Astrocyte (in vitro differentiated cells and primary cell): ENCODE measurements at places on chromosomes 7 and 10.

- H3K4me1 ChIP-seq = peaks cover 9% of the 10 kb centered on the region
- no peak overlapping the region for H3K27ac ChIP-seq
- H3K4me3 ChIP-seq = no peak overlapping the region
- no peak for DNase-seq
- H3K36me3 ChIP-seq = no peaks in the 10 kb centered on the region
Measured at GRCh38 chr7:94333810-94334209, 60.9 kb upstream of the COL1A2 start.

DNA sequence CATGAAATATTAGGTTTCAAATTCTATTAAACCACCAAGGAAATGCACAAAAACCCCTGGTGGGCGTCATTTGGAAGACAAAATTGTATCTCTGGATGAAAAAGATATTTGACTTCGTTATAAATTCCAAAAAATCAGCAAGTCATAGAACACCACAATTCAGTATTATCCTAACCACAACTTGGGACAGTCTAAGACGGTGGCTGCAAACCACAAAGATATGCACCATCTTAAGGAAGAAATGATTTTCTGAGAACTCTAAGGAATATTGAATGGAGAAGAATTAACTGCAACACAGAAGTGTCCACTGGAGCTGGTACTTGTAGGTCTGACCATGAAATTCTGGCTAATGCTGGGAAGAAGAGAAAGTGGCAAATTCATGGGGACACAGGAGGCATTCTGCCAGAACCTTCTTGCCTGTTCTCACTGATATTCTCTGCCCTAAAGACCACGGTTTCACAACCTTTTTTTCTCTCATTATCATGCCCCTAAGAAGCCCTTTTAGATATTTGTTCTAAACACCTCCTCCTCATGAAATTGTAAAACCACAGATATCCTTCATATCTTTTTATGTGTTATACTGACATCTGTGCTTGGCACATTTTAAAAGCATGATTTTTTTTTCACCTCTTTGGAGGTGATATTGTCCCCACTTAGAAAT lies 92.9 kb downstream of the SFMBT2 start:
- H3K27ac ChIP-seq = no peak overlapping the region
- H3K4me1 ChIP-seq = no peaks in the 10 kb centered on the region
- DNase-seq = no peak
- no peak overlapping the region for H3K4me3 ChIP-seq

DNA sequence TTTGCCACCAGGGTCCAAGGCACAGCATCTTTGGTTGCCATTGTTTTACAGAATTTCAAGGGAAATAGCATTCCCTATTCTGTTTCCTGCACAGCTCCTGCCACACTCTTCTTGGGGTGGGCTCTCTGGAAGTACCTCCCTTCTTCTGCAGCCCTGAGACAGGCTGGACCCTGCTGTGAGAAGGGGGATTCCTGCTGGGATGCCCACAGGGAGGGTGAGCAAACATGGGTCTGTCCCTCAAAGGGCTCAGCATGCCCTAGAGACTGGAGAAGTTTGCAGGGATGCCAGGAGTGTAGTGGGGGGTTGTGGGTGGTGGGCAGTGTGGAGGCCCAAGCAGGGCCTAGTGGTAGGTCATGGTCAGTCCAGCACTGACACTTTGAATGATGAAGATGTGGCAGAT lies 222.2 kb upstream of the GPR26 start:
- no peaks in the 10 kb centered on the region for H3K27me3 ChIP-seq
- no peaks in the 10 kb centered on the region for H3K4me1 ChIP-seq
- H3K4me3 ChIP-seq = no peak overlapping the region

DNA sequence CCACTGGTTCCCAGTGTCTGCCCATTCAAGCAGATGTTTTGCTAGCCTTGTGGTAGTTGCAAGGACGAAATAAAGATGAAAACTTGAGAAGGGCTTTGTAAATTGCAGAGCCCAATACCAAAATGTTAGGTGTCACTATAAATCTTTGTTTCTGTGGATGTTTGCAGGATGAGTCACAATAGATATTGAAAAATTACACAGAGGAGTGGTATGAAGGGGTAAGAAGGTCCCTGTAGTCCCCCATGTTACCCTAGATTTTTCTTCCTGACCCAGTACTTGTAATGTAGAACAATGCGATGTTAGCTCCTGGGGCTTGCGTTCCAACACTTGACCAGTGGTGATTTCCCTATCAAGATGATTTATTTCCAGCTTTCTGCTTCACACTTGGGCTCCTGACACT lies 102.6 kb upstream of the LYZL1 start:
- no peaks in the 10 kb centered on the region for H3K36me3 ChIP-seq
- H3K27me3 ChIP-seq = no peaks in the 10 kb centered on the region
- no peak overlapping the region for H3K27ac ChIP-seq
- DNase-seq = peak; percentile 51

DNA sequence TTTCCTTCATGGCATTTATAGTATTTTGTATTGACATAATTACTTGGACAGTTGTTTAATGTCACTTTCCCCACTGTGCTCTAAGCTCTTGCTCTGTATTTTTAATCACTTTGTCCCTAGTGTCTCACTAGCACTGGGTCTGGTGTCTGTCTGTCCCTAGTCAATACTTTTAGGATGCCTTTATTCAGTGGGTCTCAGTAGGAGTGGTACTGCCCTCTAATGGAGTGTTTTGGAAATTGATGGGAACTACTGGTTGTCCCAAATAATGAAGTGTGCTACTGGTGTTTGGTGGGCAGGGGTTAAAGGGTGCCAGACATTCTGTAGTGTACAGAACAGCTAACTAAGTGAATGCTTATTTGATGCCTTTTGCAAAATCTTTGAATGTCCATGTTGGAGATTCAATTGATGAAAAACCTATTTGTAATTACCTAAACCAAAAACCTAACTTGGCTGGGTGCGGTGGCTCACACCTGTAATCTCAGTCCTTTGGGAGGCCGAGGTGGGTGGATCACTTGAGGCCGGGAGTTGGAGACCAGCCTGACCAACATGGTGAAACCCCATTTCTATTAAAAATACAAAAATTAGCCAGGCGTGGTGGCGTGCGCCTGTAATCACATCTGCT lies 33.3 kb downstream of the CDK14 start:
- H3K4me1 ChIP-seq = peaks cover 22% of the 10 kb centered on the region
- no peak overlapping the region for H3K27ac ChIP-seq
- H3K4me3 ChIP-seq = no peak overlapping the region
- no peaks in the 10 kb centered on the region for H3K36me3 ChIP-seq
- DNase-seq = peak; percentile 30
- H3K27me3 ChIP-seq = no peaks in the 10 kb centered on the region

GRCh38 chr10:59905731-59906416 lies 482 bp downstream of the CCDC6 start:
- H3K4me3 ChIP-seq = peak overlapping the region; percentile 94
- no peaks in the 10 kb centered on the region for H3K27me3 ChIP-seq
- H3K27ac ChIP-seq = peak overlapping the region; percentile 61
- no peak for DNase-seq

DNA sequence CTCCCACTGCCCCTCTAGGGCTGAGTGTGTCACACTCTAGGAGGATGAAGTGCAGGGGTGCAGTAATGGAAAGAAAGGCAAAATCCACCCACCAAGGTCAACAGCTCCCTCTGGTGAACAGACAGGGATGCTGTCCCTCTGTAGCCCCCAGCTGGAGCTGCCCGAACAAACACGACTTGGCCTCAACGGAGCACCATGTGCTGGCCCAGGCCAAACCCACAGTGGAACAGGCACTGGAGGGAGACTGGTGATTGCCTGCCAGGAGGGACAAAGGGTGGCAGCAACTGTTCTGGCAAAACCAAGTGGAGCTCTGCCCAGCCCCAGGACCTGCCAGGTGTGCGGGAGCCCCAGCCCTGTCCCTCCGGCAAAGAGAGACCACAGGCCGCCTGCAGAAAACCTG lies 20.7 kb downstream of the PDIA4 start:
- H3K27me3 ChIP-seq = no peaks in the 10 kb centered on the region
- peaks cover 4% of the 10 kb centered on the region for H3K4me1 ChIP-seq

GRCh38 chr7:158613481-158613880 lies 25.9 kb upstream of the PTPRN2 start:
- peak; percentile 11 for DNase-seq
- no peaks in the 10 kb centered on the region for H3K27me3 ChIP-seq
- H3K4me3 ChIP-seq = no peak overlapping the region
- H3K36me3 ChIP-seq = no peaks in the 10 kb centered on the region
- H3K4me1 ChIP-seq = peaks cover 10% of the 10 kb centered on the region

- no peak overlapping the region for H3K27ac ChIP-seq
- no peak overlapping the region for H3K4me3 ChIP-seq
- peak; percentile 51 for DNase-seq
Measured at GRCh38 chr10:58742141-58742540, 229.5 kb downstream of the BICC1 start.

DNA sequence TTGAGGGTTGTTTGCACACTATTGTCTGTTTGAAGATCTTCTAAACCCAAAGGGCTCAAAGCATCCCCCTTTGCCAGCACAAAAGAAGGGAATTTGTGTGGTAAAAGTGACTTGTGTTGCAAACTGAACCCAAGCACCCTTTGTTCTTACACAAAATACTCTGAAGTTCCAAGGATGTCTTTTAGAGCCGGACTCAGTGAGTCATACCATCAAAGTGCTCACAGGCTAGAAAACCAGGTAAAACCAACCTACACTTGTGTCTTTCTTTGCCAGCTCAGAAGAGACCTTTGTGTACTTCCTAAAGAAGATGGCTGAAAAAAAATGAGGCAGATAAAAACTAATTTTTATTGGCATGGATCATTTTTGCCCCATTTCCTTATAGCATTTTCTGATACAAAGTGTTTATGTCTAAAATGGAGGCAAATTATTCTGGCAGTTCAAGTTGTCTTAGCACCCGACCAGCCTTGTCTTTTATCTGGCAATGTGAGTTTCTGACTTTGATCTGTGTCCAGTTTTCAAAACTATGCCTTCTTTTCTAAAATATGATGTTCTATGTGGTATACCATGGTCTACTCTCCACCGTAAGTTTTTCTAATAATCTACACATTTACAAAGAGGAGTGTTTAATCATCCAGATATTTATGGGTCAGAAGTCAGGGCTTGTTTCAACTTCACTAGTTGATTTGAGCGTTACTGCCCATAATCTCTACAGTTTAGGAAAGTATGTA lies 128.4 kb upstream of the FZD1 start:
- H3K4me3 ChIP-seq = no peak overlapping the region
- DNase-seq = no peak
- H3K27ac ChIP-seq = no peak overlapping the region
- no peaks in the 10 kb centered on the region for H3K4me1 ChIP-seq

DNA sequence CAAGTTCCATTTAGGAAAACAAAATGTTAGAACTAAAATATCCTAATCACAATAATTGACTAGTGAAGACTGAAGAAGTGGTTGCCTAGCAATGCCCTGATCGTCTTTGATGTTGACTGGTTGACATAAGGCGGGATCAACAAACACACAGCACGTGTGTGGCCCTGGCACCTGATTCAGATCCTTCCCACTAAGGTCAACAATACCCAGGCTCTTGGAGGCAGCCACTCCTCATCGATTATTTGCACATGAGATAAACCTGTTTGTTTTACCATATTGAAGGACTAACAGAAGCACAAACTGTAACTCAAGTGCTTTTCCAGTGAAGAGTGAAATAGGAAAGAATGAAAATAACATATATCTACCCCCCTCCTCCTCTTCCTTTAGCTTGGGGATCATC lies 15.6 kb downstream of the FANK1 start:
- H3K4me3 ChIP-seq = no peak overlapping the region

DNA sequence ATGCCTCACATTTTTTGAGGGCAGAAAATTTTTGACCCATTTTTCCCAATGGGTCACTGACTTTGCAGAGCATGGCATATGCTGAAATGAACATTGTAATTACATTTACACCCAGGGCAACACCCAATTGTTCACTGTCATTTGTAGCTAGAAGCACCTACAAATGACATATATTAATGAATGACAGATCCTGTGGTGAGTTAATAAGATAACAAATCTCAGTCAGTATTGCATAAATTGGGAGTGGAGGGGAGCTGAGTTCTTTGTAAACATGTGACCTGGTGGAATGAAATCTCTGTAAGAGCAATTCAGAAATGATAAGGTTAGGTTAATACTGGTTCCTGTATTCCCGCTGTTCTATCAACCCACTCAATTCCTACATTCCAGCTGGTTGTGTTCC lies 255.1 kb upstream of the LRRN3 start:
- no peaks in the 10 kb centered on the region for H3K27me3 ChIP-seq
- H3K4me3 ChIP-seq = no peak overlapping the region
- peak; percentile 1 for DNase-seq
- H3K4me1 ChIP-seq = no peaks in the 10 kb centered on the region
- H3K27ac ChIP-seq = no peak overlapping the region
- no peaks in the 10 kb centered on the region for H3K36me3 ChIP-seq

- H3K4me1 ChIP-seq = peaks cover 11% of the 10 kb centered on the region
- H3K27ac ChIP-seq = no peak overlapping the region
- no peaks in the 10 kb centered on the region for H3K27me3 ChIP-seq
- H3K36me3 ChIP-seq = no peaks in the 10 kb centered on the region
- no peak for DNase-seq
Measured at GRCh38 chr7:461453-462172, 58.0 kb downstream of the PDGFA start.

GRCh38 chr7:106050002-106050745 lies 61.9 kb downstream of the SYPL1 start:
- DNase-seq = peak; percentile 31
- H3K27ac ChIP-seq = no peak overlapping the region
- no peaks in the 10 kb centered on the region for H3K36me3 ChIP-seq

DNA sequence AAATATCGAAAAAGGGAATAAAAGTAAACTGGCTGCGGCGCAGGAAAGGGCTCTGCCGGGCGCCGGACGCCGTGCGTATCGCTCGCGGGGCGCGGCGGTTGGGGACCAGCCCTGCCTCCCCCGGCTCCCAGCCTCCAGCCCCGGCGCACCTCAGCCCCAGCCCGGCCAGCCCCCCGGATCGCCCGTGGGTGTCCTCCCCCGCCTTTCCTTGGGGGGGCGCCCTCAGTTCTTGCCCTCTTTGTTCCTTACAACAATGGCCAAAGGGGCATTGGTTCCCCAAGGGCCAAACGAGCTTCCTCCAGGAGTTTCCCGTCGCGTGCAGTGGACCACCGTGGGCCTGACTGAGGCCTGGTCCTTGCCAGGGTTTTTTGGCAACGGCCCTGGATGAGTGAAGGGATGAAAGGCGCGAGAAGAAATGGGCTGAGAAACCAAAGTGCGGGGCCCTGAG lies 1.2 kb downstream of the MACROH2A2 start:
- no peak for DNase-seq
- H3K36me3 ChIP-seq = no peaks in the 10 kb centered on the region
- H3K4me1 ChIP-seq = no peaks in the 10 kb centered on the region
- H3K27me3 ChIP-seq = peaks cover 19% of the 10 kb centered on the region

- no peak for DNase-seq
- H3K27me3 ChIP-seq = no peaks in the 10 kb centered on the region
- no peaks in the 10 kb centered on the region for H3K4me1 ChIP-seq
- no peak overlapping the region for H3K27ac ChIP-seq
- no peaks in the 10 kb centered on the region for H3K36me3 ChIP-seq
Measured at GRCh38 chr7:17512181-17512675, 213.8 kb downstream of the AHR start.
